Dermis blood vessel endothelial cell (primary cell): ENCODE measurements at places on chromosomes 11 and 22.

DNA sequence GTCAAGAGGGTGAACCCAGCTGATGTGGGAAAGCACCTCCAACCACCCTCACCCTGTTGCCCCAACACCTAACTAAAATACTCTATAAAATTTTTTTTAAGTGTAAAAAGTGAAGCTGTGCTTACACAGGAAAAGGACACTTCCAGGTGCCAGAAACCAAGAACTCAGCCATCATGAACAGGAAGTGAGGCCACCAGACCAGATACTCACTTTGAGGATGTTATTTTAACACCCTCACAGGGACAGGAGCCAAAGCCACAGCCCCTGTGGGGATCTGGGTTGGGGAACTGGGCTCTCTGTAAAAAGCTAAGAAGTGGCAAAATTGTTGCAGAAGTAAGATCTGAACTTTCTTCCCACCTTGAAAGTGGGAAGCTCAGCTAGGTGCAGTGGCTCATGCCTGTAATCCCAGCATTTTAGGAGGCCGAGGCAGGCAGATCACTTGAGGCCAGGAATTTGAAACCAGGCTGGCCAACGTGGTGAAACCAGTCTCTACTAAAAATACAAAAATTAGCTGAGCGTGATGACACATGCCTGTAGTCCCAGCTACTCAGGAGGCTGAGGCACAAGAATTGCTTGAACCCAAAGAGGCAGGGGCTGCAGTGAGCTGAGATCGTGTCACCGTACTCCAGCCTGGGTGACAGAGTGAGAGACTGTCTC, 3.8 kb downstream of the RSPH14 start:
- DNase-seq, result peak; percentile 24

DNA sequence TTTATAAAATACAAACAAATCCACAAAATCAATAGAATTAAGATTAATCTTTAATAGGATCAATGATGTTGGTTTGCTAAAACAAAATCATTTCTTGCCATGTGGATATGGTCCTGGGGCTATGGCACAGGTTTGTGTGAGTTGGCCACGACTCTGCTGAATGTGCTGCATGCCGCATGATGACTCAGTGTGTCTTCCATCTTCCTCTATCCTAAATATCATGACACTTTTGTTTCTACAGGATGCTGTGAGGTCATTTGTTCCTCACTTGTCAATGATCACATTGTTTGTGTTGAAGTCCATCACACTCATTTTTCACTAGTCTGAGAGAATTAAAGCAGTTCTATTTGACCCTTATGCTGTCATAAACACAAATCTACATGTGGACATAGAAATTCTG, 167.2 kb upstream of the ZBED5 start:
- DNase-seq, result peak; percentile 67

DNA sequence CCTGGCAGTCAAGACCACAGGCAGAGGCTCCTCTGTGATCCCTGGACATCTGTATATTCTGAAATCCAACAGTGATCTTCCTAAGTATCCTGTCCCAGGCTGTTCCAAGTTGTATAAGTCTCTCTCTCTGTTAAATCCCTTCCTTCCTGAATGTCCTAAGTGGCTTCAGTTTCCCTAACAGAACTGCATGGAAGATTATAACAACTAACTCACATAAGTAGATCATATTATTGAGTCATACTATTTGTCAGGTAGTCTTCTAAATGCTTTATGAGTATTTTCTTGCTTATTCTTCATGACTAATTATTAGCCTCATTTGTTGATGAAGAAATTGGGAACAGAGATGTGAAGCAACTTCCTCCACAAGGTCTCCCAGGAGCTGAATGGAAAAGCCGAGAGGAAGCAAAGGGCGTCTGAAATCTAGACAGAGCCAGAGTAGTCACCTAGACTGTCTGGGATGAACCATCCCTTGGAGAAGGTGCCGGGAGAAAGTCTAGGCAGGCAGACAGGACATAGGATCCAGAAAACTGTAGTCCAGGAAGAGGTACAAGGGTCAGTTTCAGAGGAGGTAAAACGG, 93.2 kb upstream of the FAT3 start:
- DNase-seq, result no peak

GRCh38 chr22:42919199-42919598, 62.1 kb upstream of the ARFGAP3 start:
- peak; percentile 36 for DNase-seq

DNA sequence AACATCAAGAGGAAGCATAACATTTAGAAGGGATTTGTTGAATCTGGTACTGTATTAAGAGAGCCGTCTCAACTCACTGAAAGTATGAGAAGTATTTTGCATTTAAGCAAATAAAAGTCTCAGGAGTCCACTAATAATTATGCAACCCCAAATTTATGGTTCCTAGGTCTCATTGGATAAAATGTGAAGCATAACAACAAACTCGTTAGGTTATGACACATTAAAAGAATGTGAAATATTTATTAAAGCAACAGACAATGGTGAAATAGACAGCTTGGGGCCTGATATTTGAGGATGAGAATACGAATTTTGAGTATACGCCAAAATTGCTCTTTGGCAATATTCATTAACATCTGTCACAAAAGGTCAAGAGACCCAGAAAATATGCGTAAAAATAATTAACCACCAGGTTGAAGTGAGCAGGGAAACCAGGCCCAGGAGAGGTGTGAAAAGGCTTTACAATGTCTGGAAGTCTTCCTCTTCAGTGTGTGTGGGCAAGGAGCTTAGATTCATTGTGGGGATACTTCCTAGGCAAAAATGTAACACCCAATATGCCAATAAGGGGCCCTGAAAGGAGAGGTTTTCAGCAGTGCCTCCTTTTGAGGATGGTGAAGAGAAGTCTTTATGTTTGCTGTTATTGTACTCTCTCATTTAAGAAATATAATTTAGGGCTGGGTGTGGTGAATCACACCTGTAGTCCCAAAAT, 89.2 kb downstream of the FDX1 start:
- no peak for DNase-seq

DNA sequence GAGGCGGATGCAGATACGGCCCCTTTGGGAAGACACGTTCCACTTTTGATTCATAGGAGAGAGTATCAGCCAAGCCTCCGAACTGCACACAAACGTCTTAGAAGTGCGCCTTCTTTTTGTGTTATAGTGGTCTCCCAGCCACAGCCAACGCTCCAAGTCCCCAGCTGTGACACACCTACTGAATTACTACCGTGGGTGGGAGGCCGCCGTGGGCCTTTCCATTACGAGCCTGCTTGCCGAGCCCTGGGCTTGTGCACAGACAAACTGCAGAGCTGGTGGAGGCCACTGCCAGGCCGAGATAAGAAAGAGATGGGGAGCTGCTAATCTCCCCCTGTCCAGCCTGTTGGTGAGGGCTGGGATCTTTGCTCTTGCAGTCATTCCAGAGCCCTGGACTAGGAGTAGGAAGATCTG, 761 bp downstream of the HMBS start:
- no peak for DNase-seq

GRCh38 chr11:27018902-27019529, 21.6 kb upstream of the BBOX1 start:
- DNase-seq, result no peak

DNA sequence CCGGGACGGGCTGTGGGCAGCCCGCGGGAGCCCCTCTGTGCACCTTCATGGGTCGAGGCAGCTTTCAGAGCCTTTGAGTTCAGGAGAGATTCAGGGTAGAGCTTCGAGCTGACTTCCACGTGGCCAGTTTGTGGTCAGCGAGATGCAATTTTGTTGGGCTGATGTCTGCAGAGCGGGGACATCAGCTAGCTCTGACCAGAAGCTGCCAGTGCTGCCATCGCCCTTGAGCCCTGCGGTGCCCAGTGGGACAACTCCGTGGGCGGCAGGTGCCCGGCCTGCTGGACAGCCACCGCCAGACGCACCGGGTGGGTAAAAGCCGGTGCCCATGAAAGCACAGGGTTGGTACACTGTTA, 719 bp downstream of the TALDO1 start:
- DNase-seq, result peak; percentile 37

DNA sequence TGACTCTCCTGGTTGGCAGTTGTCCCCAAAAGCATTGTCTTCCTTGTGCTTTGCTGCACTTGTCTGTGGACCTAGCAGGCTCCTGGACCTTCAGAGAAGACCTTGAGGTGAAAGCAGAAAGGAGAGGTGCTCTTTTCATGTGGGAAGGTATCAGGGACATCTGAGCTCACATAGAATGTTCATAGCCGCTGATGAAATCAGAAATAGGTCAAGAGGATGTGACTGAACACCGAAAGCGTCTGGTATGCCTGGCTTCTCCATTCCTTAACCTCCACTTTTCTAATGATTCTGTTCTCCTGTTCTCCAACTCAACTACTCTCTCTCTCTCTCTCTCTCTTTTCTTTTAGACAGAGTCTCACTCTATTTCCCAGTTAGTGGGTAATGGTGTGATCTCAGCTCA, 6.2 kb upstream of the CUL5 start:
- no peak for DNase-seq
